Left lung (tissue), 14 donors: ENCODE measurements at places on chromosomes 1 and 21.

- H3K27ac ChIP-seq: no peak overlapping the region
- no peaks in the 10 kb centered on the region for H3K36me3 ChIP-seq
- no peaks in the 10 kb centered on the region for H3K4me1 ChIP-seq
- DNase-seq: no peak
- no peaks in the 10 kb centered on the region for H3K27me3 ChIP-seq
Observed at GRCh38 chr1:112687785-112688496, 13.5 kb downstream of the MOV10 start.

DNA sequence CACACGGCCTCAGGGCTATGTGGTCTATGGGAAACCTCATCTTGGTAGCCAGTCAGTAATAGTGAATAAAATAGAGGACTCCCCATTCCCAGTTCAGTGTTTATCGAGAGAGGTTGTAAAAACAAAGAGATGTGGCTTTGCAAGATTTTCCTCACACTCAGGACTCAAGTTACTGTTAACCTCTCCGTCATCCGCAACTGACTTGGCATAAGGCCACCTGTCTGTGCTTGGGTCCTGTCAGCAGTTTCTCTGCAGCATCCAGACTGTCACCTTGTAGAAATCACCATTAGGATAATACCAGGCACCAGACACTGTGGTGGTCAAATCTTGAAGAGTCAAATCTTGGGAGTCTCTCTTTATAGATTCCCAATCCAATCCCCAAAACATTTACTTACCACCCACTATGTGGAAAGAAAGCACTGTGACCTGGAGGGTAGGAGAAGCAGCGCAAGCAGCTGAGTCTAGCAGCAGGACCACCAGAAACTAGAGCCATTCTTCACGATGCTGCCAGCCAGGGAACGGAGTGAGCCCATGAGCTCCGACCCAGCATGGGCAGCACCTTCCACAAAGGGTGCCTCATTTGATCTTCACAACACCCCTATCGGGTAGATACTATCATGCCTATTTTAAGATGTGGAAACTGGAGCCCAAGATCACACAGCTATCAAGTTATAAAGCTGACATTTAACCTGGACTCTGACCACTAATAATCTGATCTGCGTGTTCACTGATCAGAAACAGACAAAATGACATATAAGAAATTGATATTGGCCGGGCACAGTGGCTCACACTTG, 5.6 kb upstream of the GPR25 start:
- no peaks in the 10 kb centered on the region for H3K4me1 ChIP-seq
- H3K27me3 ChIP-seq: peaks cover 33% of the 10 kb centered on the region
- peaks cover 12% of the 10 kb centered on the region for H3K36me3 ChIP-seq
- peak; percentile 10 for DNase-seq

DNA sequence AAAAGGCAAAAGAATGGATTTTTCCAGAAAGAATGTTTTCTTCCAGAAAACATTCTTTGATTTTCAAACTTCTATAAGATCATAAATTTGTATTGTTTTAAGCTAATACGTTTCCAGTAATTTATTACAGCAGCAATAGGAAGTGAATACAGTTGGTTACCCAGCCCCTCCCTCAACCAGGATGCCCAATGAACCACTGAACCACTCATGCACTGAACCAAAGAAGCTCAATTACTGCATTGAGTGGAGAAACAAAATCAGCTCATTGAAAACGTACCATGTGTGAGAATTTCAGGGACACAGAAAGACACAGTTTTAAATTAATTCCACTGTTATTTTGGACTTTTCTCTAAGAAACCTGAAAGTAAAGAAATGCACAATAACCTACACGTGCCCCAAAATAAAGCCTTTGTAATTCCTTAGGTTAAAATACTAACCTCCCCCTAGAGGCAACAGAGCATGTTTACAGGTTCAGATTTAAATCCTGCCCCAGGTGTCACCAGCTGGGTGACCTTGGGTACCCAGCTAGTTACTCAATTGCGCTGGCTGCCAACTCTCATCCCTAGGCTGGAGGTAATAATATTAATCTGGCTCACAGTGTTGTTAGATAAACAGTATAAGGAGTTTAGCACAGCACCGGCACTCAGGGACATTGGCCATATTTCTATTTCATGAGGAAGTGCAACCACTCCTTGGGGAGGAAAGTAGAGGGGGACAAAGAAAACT, 111.7 kb downstream of the NMNAT2 start:
- H3K36me3 ChIP-seq: no peaks in the 10 kb centered on the region
- DNase-seq: no peak
- H3K4me3 ChIP-seq: no peak overlapping the region
- H3K27ac ChIP-seq: no peak overlapping the region
- no peaks in the 10 kb centered on the region for H3K4me1 ChIP-seq
- H3K27me3 ChIP-seq: no peaks in the 10 kb centered on the region

GRCh38 chr1:100390531-100390930, 38.2 kb downstream of the CDC14A start:
- peaks cover 5% of the 10 kb centered on the region for H3K36me3 ChIP-seq
- DNase-seq: no peak
- H3K27ac ChIP-seq: no peak overlapping the region
- H3K27me3 ChIP-seq: no peaks in the 10 kb centered on the region
- no peak overlapping the region for H3K4me3 ChIP-seq
- H3K4me1 ChIP-seq: peaks cover 5% of the 10 kb centered on the region

GRCh38 chr1:118928739-118929554, 59.2 kb downstream of the TBX15 start:
- no peak overlapping the region for H3K4me3 ChIP-seq
- H3K36me3 ChIP-seq: no peaks in the 10 kb centered on the region
- no peaks in the 10 kb centered on the region for H3K27me3 ChIP-seq
- no peaks in the 10 kb centered on the region for H3K4me1 ChIP-seq
- no peak overlapping the region for H3K27ac ChIP-seq

GRCh38 chr1:54361342-54361741, 44.9 kb downstream of the SSBP3 start:
- H3K4me1 ChIP-seq: peaks cover 22% of the 10 kb centered on the region
- no peaks in the 10 kb centered on the region for H3K27me3 ChIP-seq
- no peak overlapping the region for H3K4me3 ChIP-seq
- H3K27ac ChIP-seq: no peak overlapping the region
- no peaks in the 10 kb centered on the region for H3K36me3 ChIP-seq

DNA sequence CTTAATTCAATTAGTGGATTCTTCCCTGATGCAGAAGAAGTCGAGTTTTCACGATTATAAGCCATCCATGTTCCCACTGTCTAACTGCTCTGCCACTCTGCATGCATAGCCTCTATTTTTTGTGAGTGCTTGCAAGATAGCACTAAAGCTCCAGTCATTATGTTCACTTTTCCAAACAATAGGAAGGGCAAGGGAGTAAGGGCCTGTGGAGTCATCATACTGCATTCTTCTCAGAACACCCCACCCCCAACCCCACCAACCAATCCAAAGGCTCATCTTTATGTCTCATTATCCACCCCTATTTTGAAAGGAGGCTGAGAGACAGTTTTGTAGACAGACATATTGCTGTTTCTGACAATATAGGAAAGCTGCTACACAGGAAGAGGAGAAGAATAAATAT, 471.7 kb upstream of the ADGRL2 start:
- H3K4me3 ChIP-seq: no peak overlapping the region
- no peak for DNase-seq
- H3K36me3 ChIP-seq: no peaks in the 10 kb centered on the region
- no peak overlapping the region for H3K27ac ChIP-seq

- peak overlapping the region; percentile 61 for H3K27ac ChIP-seq
- no peak overlapping the region for H3K4me3 ChIP-seq
- no peaks in the 10 kb centered on the region for H3K27me3 ChIP-seq
- DNase-seq: no peak
Observed at GRCh38 chr21:32463889-32464300, 51.4 kb downstream of the EVA1C start.

- H3K4me3 ChIP-seq: peak overlapping the region; percentile 82
- peak; percentile 95 for DNase-seq
- H3K27me3 ChIP-seq: no peaks in the 10 kb centered on the region
- H3K36me3 ChIP-seq: peaks cover 10% of the 10 kb centered on the region
- H3K4me1 ChIP-seq: peaks cover 22% of the 10 kb centered on the region
Observed at GRCh38 chr1:13749543-13750341, 49.8 kb downstream of the PRDM2 start.

DNA sequence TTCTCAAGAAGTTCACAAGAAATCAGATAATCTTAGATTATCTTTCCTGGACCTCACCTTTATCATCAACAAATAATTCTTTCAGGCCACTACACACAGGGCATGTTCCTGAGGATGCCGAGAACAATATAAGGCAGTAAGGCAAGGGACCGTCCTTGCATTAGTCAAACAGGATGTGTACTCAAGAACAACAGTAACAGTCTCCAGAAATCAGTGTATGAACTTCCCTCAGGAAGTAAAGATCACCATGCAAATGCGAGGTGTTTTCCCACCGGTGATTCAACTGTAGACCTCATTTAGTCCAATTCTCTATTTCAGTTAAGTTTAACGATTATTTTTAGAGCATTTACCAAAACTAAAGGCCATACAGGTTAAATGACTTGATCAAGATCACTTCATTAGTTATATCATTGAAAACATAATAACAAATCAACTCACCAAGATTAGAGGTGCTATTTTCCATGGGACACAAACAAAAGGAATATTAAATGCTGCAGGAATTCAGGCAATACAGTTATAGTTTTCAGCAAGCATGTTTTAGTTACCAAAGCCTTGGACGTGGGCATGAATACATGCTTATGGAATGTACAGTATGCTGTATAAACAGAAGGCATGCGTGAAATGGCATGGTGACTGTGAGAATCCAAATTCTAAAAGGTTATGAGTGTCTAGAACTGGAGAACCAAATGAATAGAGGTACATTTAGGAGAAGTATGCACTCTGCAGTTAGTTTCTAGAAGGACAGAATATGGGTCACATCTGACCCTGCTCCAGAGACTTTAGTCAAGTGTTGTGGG, 145.2 kb downstream of the TNR start:
- no peaks in the 10 kb centered on the region for H3K4me1 ChIP-seq
- H3K27me3 ChIP-seq: peaks cover 18% of the 10 kb centered on the region
- H3K36me3 ChIP-seq: no peaks in the 10 kb centered on the region

GRCh38 chr21:27776925-27777553, 810.2 kb upstream of the ADAMTS5 start:
- H3K36me3 ChIP-seq: no peaks in the 10 kb centered on the region
- H3K27ac ChIP-seq: no peak overlapping the region
- DNase-seq: no peak
